ENCODE measurements at places on chromosomes 12 and 14.
A peak's percentile ranks its signal among the peaks of the same experiment; 100 is the strongest.

DNA sequence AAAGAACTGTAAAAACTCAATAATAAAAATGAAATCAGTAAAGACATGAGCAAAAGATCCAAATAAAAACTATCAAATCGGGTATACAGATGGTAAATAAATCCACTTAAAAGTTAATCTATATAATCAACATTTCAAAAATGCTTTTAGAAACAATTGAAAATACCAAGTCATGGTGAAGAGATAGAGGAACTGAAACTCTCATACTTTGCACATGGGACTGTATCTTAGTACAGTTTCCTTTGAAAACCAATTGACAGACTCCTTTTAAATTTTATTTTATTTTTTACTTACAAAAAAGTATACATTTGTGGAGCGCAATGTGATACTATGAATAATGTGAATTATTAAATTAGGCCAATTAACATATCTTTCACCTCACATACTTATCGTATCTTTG lies 98.6 kb upstream of the FAR2 start:
- H3K36me3 ChIP-seq: no peaks in the 10 kb centered on the region
- H3K27me3 ChIP-seq: no peaks in the 10 kb centered on the region
- no peak overlapping the region for H3K4me3 ChIP-seq
- no peaks in the 10 kb centered on the region for H3K4me1 ChIP-seq
- no peak overlapping the region for H3K27ac ChIP-seq

GRCh38 chr14:94885481-94886155 lies 115.7 kb upstream of the GSC start:
- no peaks in the 10 kb centered on the region for H3K4me1 ChIP-seq
- H3K36me3 ChIP-seq: no peaks in the 10 kb centered on the region
- no peak overlapping the region for H3K4me3 ChIP-seq
- H3K27me3 ChIP-seq: no peaks in the 10 kb centered on the region
- H3K27ac ChIP-seq: no peak overlapping the region

GRCh38 chr14:21098892-21099595 lies 589 bp upstream of the ZNF219 start:
- peak overlapping the region; percentile 86 for H3K4me3 ChIP-seq
- peaks cover 61% of the 10 kb centered on the region for H3K4me1 ChIP-seq
- no peaks in the 10 kb centered on the region for H3K27me3 ChIP-seq
- H3K36me3 ChIP-seq: no peaks in the 10 kb centered on the region

DNA sequence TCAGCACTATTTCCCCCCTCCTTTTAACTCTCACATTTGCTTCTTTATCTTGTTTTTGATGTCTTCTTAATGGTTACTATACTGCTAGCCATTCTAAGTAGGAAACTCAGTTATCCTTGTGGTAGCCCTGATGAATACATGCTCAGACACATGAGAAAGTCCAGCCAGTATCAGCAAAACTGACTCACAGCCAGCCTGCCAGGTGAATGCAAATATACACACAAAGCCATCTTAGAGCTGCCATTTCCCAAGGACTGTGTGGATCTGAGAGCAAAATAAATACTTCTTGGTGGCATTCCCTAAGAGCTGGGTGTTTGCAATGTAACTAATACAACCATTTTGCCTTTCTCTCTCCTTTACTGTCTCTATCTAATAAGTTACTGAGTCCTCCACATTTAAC lies 455.2 kb downstream of the CCER1 start:
- no peak overlapping the region for H3K27ac ChIP-seq
- H3K4me1 ChIP-seq: no peaks in the 10 kb centered on the region
- no peaks in the 10 kb centered on the region for H3K27me3 ChIP-seq
- no peak for DNase-seq
- no peak overlapping the region for H3K4me3 ChIP-seq
- H3K36me3 ChIP-seq: no peaks in the 10 kb centered on the region

- H3K4me1 ChIP-seq: no peaks in the 10 kb centered on the region
- DNase-seq: no peak
- peaks cover 27% of the 10 kb centered on the region for H3K36me3 ChIP-seq
- no peak overlapping the region for H3K4me3 ChIP-seq
- no peaks in the 10 kb centered on the region for H3K27me3 ChIP-seq
Measured at GRCh38 chr12:113826805-113827538, 139.2 kb downstream of the RBM19 start.

DNA sequence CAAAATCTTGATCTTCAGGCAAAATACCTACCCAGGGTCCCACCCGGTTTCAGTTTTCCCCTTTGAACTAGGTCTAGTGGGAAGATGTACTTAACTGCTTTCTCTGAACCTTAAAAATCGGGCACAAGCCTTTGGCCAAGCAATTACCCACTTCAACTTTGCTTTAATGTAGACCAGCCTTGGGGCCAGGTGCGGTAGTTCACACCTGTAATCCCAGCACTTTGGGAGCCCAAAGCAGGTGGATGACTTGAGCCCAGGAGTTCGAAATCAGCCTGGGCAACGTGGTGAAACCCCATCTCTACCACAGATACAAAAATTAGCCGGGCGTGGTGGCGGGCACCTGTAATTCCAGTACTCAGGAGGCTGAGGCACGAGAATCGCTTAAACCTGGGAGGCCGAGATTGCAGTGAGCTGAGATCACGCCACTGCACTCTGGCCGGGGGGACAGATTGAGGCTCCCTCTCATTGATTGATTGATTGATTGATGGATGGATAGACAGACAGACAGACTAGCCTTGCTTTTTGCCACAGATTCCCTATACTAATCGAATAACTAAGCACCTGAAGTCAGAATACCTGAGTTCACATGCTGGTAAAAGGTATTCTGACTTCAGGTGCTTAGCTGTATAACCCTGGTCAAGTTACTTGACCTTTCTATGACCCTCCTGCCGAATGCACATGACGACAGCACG lies 1.9 kb downstream of the CLIP1 start:
- peak overlapping the region; percentile 99 for H3K27ac ChIP-seq
- peaks cover 3% of the 10 kb centered on the region for H3K36me3 ChIP-seq
- peak overlapping the region; percentile 87 for H3K4me3 ChIP-seq

DNA sequence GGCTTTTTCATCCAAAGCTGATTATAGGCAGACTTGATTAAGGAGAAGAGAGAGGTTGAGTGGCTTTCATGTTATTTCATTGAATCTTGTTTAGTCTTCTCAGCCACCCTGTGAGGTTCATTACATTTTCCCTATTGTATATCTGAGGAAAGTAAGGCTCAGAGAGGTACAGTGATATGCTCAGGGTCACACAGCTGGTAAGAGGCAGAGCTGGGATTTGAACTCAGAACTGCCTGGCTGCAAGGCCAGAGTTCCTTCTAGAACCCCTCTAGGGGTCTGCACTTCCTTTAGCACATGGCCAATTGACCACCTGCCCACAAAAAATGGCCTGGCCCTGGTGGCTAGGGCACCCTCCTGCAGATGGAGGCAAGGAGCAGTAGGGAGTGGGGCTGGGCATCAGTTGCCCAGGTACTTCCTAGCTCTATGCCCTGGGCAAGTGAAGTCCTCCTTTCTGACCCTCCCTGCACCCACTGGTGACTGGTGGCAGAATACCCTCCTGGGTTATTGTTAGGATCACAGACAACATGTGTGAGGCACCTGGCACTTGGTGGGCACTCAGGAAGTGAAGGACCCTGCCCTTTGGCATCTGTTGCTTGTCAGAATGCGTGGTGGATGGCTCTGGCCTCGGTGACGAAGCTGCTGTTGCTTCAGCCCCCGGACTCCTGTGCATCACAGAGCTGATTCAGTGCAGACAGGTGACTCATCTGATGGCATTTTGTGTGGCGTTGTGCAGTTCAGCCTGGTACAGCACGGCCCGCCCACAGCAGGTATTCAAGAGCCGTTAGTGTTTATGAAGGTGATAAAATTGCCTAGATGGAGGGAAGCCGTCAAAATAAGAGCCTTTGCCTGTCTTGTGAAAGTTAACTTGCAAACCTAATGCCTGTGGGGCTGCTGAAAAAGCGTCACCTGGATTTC lies 115.8 kb downstream of the SLC25A47 start:
- no peak overlapping the region for H3K4me3 ChIP-seq
- H3K36me3 ChIP-seq: no peaks in the 10 kb centered on the region
- H3K4me1 ChIP-seq: peaks cover 13% of the 10 kb centered on the region
- H3K27ac ChIP-seq: no peak overlapping the region
- H3K27me3 ChIP-seq: no peaks in the 10 kb centered on the region
- DNase-seq: no peak

DNA sequence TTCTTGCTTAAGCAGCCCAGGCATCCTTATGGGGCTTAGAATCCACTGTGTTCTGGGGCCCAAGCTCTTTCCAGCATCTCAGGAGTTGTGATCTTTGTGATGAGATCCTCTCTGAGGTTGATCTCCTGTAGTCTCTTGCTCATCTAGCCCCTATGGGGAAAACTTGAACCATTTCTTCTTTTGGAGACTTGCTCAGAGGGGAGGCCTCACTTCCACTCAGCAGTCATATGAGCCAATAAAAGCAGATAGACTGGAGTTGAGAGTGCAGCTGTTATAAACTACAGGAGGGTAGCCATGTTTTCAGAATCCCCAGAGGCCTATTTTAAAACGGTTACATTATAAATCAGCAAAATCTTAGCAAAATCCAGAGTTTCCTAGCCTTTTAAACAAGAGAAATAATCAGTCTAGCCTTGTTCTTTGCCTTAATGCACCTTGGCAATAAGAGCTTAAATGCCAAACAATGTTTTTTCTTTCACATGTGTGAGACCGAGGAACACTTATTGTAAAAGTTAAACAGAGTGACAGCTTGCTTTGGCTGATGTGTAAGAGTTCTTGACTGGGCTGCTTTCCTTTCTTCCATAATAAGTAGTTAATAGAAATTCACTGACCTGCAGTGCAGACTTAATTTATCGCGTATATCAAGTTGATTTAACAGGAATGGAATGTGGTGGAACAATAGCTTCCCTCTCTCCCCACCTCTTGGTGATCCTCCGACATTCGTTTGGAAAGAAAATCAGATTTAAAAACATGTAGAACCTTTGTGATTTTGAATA lies 168.3 kb downstream of the NEDD1 start:
- H3K4me1 ChIP-seq: no peaks in the 10 kb centered on the region
- no peak for DNase-seq
- H3K4me3 ChIP-seq: peak overlapping the region; percentile 20

DNA sequence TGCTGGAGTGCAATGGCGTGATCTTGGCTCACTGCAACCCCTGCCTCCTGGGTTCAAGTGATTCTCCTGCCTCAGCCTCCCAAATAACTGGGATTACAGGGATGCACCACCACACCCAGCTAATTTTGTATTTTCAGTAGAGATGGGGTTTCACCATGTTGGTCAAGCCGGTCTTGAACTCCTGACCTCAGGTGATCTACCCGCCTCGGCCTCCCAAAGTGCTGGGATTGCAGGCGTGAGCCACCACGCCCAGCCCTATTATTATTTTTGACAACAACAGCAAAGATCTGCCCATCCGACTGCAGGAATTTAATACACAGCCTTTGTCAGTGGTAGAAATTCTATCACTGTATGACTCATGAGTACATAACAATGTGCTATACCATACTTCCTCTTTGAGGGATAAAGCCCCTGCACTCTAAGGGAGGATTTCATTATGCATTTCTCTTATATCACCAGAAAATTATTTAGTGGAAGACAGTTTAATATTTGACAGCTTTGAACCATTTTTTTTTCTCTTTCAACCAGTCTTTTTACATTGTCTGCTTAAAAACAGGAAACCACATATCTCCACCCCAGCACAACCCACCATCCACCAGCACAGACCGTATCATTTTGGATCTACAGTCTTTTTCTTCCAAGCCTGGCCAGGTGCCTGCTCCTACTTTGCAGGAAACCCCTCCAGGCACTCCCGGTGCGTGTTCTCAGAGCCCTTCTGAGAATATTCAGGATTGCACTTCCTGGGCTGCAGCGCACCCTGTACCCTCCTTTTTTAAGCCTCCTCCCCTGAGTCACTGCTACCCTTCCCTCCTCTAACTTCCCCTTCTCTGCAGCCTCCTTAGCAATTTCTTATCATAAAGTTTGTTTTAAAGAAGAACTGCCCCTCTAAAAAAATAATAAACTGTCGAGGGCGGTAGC lies 594 bp downstream of the ARHGDIB start:
- peaks cover 42% of the 10 kb centered on the region for H3K4me1 ChIP-seq
- DNase-seq: no peak
- no peaks in the 10 kb centered on the region for H3K36me3 ChIP-seq
- no peaks in the 10 kb centered on the region for H3K27me3 ChIP-seq

- no peaks in the 10 kb centered on the region for H3K27me3 ChIP-seq
- no peak for DNase-seq
- no peak overlapping the region for H3K27ac ChIP-seq
- H3K4me3 ChIP-seq: no peak overlapping the region
- H3K4me1 ChIP-seq: no peaks in the 10 kb centered on the region
Measured at GRCh38 chr12:20154052-20154451, 214.3 kb upstream of the PDE3A start.

GRCh38 chr12:94725375-94726168 lies 75.2 kb upstream of the TMCC3 start:
- peak; percentile 45 for DNase-seq
- no peaks in the 10 kb centered on the region for H3K27me3 ChIP-seq
- H3K27ac ChIP-seq: no peak overlapping the region
- no peaks in the 10 kb centered on the region for H3K36me3 ChIP-seq
- no peaks in the 10 kb centered on the region for H3K4me1 ChIP-seq

DNA sequence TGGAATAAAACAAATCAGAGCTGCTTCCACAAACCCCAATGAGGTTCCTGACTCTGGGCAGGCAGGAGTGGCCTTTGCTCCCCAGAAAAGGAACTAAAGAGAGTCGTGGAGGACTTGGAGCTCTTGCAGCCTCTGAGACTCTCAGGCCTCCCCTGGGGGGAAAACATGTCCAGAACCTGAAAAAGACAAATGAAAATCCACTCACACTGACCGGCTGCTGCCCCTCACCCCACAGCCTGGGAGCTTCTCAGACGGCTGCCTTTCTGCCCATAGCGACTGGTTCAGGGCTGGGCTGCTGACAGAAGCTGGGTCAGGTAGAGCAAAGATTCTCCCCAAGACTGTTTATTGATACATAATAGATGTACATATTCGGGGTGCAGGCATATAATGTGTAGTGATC lies 356.0 kb downstream of the ADGRD1 start:
- no peak overlapping the region for H3K4me3 ChIP-seq
- peak; percentile 77 for DNase-seq
- H3K27ac ChIP-seq: no peak overlapping the region

GRCh38 chr14:100540141-100540925 lies 46.9 kb downstream of the BEGAIN start:
- no peak overlapping the region for H3K4me3 ChIP-seq
- H3K27me3 ChIP-seq: no peaks in the 10 kb centered on the region
- H3K27ac ChIP-seq: no peak overlapping the region
- H3K36me3 ChIP-seq: no peaks in the 10 kb centered on the region
- H3K4me1 ChIP-seq: no peaks in the 10 kb centered on the region

- DNase-seq: no peak
- no peak overlapping the region for H3K4me3 ChIP-seq
- H3K27ac ChIP-seq: no peak overlapping the region
- H3K27me3 ChIP-seq: peaks cover 5% of the 10 kb centered on the region
Measured at GRCh38 chr14:99260116-99260515, 11.9 kb downstream of the BCL11B start.

- peak; percentile 3 for DNase-seq
- no peaks in the 10 kb centered on the region for H3K36me3 ChIP-seq
- H3K4me3 ChIP-seq: no peak overlapping the region
- H3K4me1 ChIP-seq: no peaks in the 10 kb centered on the region
- no peaks in the 10 kb centered on the region for H3K27me3 ChIP-seq
- H3K27ac ChIP-seq: no peak overlapping the region
Measured at GRCh38 chr12:105292705-105293104, 37.8 kb upstream of the C12orf75 start.

Measured in esophagus muscularis mucosa (tissue), 4 donors.